ENCODE measurements at places on chromosomes 16 and 17. TPM values are rescaled to one million over a fixed set of nuclear protein-coding genes. Genes with fewer than 3 reads are reported as not detected.

C16orf86 gene
- 0.80 TPM for total RNA-seq

GRCh38 chr17:63035695-63036094 is 69.7 kb downstream of the TANC2 start:
- peaks cover 21% of the 10 kb centered on the region for H3K4me1 ChIP-seq
- no peak overlapping the region for H3K4me3 ChIP-seq
- H3K36me3 ChIP-seq, result no peaks in the 10 kb centered on the region
- H3K27me3 ChIP-seq, result no peaks in the 10 kb centered on the region

SOX9 gene
- total RNA-seq, result 79.5 TPM

DNA sequence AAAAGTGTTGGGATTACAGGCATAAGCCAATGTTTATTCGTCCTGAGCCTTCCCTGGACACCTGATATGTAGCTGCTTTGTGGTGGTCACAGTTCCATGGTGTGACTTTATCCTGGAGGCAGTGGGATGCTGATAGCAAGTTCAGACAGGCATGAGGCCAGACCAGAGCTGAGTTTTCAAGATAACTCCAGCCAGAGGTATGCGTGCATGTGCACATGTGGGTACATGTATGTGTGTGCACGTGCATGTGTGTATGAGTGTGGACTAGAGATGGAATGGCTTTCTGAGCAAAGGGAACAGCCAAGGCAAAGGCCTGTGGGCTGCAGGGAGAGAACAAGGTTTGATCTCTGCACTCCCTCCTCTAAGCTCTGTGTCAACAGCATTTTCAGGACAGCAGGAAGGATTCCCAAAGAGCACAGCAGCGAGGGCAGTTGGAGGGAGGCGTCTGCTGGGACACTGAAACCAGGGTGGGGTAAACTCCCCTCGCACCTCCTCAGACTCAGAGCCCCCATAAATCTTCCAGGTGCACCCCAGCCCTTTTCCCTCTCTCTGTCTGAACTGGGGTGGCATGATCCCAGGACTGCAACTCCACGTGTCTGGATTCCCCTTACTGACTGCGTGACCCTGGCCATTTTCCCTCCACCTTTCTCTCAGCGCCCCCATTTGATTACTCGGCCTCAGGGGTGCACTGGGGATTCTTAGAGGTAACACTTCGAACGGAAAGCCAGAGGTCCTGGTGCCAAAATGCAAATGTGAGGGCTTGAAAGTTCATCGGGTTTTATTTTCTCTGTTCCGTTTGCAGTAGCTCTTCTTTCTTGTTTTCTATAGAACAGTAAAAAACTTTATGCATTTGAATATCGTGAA is 15.3 kb downstream of the NLRC5 start:
- no peak overlapping the region for H3K27ac ChIP-seq
- H3K4me3 ChIP-seq, result no peak overlapping the region
- no peaks in the 10 kb centered on the region for H3K27me3 ChIP-seq
- no peaks in the 10 kb centered on the region for H3K4me1 ChIP-seq

HSPB9 gene
- not detected for total RNA-seq

NUPR1 gene
- total RNA-seq, result 79.7 TPM

PRR29 gene
- 0.10 TPM for total RNA-seq

TRIM16 gene
- total RNA-seq, result 31.7 TPM

- no peaks in the 10 kb centered on the region for H3K27me3 ChIP-seq
- no peaks in the 10 kb centered on the region for H3K4me1 ChIP-seq
Observed at GRCh38 chr16:13315642-13316427, 414.4 kb downstream of the SHISA9 start.

- DNase-seq, result no peak
- H3K4me3 ChIP-seq, result no peak overlapping the region
- H3K36me3 ChIP-seq, result no peaks in the 10 kb centered on the region
- no peaks in the 10 kb centered on the region for H3K27me3 ChIP-seq
- no peak overlapping the region for H3K27ac ChIP-seq
Observed at GRCh38 chr17:67047382-67047781, 3.0 kb downstream of the CACNG1 start.

CLEC19A gene
- total RNA-seq, result not detected

- H3K36me3 ChIP-seq, result no peaks in the 10 kb centered on the region
- DNase-seq, result peak; percentile 94
- no peak overlapping the region for H3K4me3 ChIP-seq
- no peak overlapping the region for H3K27ac ChIP-seq
- H3K27me3 ChIP-seq, result no peaks in the 10 kb centered on the region
- H3K4me1 ChIP-seq, result peaks cover 7% of the 10 kb centered on the region
Observed at GRCh38 chr17:72362376-72363088, 241.7 kb downstream of the SOX9 start.

NAGLU gene
- 33.5 TPM for total RNA-seq

DNA sequence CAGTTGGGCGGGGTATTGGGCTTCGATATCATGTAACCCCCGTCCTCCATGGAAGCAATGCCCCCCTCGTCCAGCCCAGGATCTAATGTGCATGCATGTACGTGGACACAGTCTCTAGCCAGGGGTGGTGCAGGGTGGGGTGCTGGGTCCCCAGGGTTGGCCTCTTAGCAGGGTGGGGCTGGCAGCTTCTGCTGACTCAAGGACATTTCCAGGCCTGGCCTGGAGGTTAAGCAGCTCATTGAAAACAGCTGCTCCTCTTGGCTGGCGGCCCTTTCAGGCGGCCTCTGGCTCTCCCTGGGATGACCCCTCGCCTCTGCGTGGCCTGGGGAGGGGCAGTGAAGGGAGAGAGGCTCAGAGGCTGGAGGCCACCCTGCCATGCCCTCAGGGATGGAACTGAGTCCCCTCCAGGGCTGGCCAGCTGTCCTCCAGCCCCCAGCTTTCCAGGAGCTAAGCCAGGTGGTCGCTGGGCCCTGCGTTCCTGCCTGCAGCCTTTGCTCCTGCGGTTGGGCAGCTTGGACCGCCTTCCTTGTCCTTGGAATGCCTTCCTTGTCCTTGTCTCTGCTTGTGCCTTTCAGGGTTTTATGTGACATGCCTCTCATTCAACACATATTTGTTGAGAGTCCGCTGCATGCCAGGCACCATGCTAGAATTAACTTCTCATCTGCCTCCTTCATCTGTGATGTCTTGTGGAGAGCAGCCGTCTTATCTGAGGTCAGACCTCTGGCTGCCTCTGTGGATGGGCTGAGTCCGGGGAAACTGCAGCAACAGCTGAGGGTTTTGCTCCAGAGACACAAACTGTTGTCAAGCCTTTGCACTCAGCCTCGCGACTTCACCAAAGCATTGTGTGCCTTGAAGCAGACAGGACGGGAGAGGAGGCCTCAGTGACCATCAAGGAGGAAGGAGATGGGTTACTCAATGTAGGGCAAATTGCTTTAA is 26.6 kb downstream of the MRC2 start:
- H3K4me3 ChIP-seq, result no peak overlapping the region
- H3K36me3 ChIP-seq, result no peaks in the 10 kb centered on the region
- H3K4me1 ChIP-seq, result peaks cover 34% of the 10 kb centered on the region
- no peak for DNase-seq
- H3K27ac ChIP-seq, result peak overlapping the region; percentile 48

CCL1 gene
- not detected for total RNA-seq

DNA sequence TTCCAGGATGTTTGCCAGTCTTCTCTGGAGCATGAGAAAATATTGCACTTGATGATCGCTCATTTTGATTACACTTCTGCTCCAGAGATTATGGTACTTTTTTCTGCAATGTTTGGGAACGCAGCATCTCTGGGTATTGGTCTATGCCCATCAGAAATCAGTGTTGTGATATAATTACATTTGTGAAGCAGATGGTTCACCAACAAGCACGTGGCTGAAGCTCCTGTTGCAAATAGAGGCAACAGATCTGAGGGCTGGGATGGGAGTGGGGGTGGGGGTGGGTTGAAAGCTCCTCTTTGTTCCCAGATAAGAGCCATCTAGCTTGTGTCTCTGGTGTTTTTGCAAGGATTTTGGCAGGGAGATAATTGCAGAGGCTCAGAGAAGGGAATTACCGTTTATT is 252.3 kb downstream of the SHISA9 start:
- no peak overlapping the region for H3K4me3 ChIP-seq
- H3K27ac ChIP-seq, result no peak overlapping the region
- DNase-seq, result no peak
- H3K36me3 ChIP-seq, result no peaks in the 10 kb centered on the region

DNA sequence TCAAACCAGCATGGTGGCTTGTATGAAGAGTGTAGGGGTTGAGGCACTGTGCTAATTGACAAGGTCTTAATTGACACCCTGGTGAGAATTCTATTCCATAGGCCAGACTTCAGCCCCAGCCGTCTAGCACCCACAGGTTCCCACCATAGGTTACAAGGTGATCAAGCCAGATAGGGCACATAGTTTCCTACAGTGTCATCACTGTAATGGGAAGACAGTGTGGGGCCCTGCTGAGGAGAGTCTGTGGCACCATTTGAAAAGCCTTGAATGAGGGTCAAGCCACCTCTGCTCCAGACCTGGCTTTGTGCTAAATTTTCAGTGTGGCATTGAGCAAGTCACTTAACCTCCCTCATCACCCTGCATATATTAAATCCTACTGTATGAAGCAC is 36.2 kb downstream of the YPEL2 start:
- H3K27ac ChIP-seq, result no peak overlapping the region
- no peaks in the 10 kb centered on the region for H3K27me3 ChIP-seq
- no peak overlapping the region for H3K4me3 ChIP-seq
- H3K36me3 ChIP-seq, result no peaks in the 10 kb centered on the region

DNA sequence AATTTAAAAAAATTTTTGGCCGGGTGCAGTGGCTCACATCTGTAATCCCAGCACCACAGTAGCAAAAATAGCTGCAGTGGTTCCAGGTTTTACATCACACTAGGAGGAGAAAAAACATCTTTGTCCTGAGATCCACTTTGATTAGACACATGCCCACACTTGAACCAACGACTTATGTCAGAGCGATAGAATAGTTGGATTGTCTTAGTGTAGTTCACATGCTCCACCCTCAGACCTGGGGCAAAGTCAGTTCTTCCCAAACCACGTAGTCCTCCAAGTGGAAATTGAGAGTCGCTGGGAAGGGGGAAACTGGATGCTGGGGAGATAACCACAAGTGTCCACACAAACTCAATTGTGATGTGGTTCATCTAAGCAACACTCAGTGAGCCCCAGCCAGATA is 11.4 kb upstream of the ITGAM start:
- H3K27ac ChIP-seq, result no peak overlapping the region
- H3K36me3 ChIP-seq, result no peaks in the 10 kb centered on the region

- H3K36me3 ChIP-seq, result peaks cover 21% of the 10 kb centered on the region
- no peaks in the 10 kb centered on the region for H3K27me3 ChIP-seq
- no peak overlapping the region for H3K4me3 ChIP-seq
Observed at GRCh38 chr17:77153472-77153871, 12.7 kb downstream of the SEC14L1 start.

- peak overlapping the region; percentile 50 for H3K27ac ChIP-seq
- H3K4me1 ChIP-seq, result peaks cover 46% of the 10 kb centered on the region
- peaks cover 3% of the 10 kb centered on the region for H3K36me3 ChIP-seq
- DNase-seq, result no peak
- H3K4me3 ChIP-seq, result no peak overlapping the region
- H3K27me3 ChIP-seq, result no peaks in the 10 kb centered on the region
Observed at GRCh38 chr17:57868007-57868909, 18.4 kb upstream of the MRPS23 start.

C16orf96 gene
- total RNA-seq, result 0.15 TPM

DNA sequence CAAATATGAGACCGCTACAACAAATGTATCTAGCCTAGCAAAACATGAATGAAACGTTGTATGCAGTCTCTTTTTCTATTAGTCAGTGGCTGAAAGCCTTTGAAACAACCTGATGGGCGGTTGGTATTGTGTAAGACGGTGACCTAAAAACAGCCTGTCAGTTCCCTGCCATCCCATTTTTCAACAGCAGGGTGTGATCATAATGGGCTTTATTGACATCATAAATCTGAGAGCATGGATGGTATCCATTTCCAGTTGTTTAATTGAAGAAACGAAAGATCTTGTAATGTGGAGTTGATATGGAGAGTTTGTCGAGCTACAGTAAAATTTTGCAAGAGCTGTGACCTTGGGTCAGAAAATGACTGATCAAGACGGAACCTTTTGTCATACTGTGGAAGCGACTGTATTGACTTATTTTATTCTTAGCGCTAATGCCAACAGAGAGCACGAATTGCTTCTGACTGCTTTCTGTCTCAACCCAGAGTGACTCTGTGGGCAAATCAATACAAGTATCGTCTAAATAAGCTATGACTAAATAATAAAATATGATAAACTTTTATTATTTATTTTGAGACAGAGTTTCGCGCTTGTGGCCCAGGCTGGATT is 12.3 kb upstream of the MEIOB start:
- no peak overlapping the region for H3K27ac ChIP-seq
- no peaks in the 10 kb centered on the region for H3K36me3 ChIP-seq
- no peak overlapping the region for H3K4me3 ChIP-seq
- no peak for DNase-seq

DNA sequence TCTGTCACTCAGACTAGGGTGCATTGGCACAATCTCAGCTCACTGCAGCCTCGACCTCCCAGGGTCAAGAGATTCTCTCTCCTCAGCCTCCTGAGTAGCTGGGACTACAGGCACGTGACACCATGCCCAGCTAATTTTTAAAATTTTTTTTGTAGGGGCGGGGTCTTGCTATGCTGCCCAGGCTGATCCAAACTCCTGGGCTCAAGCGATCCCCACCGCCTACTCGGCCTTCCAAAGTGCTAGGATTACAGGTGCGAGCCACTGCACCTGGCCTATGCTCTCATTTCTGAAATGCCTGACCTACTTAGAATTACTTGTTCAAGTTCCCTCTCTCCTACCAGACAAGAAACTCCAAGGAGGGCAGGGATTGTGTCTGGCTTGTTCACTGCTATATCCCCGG is 5.1 kb upstream of the GP2 start:
- DNase-seq, result no peak
- no peaks in the 10 kb centered on the region for H3K36me3 ChIP-seq
- no peak overlapping the region for H3K27ac ChIP-seq
- peaks cover 8% of the 10 kb centered on the region for H3K27me3 ChIP-seq
- no peaks in the 10 kb centered on the region for H3K4me1 ChIP-seq
- H3K4me3 ChIP-seq, result no peak overlapping the region

- H3K4me3 ChIP-seq, result no peak overlapping the region
- DNase-seq, result no peak
- no peak overlapping the region for H3K27ac ChIP-seq
- no peaks in the 10 kb centered on the region for H3K27me3 ChIP-seq
- peaks cover 8% of the 10 kb centered on the region for H3K4me1 ChIP-seq
Observed at GRCh38 chr17:67412941-67413340, 35.9 kb downstream of the PITPNC1 start.

- no peak overlapping the region for H3K27ac ChIP-seq
- no peak overlapping the region for H3K4me3 ChIP-seq
- no peaks in the 10 kb centered on the region for H3K27me3 ChIP-seq
- H3K36me3 ChIP-seq, result no peaks in the 10 kb centered on the region
Observed at GRCh38 chr16:35174016-35174415, 1714.6 kb downstream of the TP53TG3F start.

- H3K4me1 ChIP-seq, result no peaks in the 10 kb centered on the region
- DNase-seq, result no peak
- no peaks in the 10 kb centered on the region for H3K36me3 ChIP-seq
- no peak overlapping the region for H3K4me3 ChIP-seq
- no peak overlapping the region for H3K27ac ChIP-seq
Observed at GRCh38 chr17:58233543-58233942, 4.8 kb upstream of the LPO start.

EZH1 gene
- 17.7 TPM for total RNA-seq

ERN1 gene
- 12.1 TPM for total RNA-seq

All from Panc1 (cell line).